ENCODE measurements at places on chromosomes 4 and X.

GRCh38 chr4:143343276-143343831 is 6.7 kb downstream of the GAB1 start:
- DNase-seq: no peak

- DNase-seq: no peak
These were observed 408.9 kb downstream of the GLUD2 start for GRCh38 chrX:121456315-121456714.

DNA sequence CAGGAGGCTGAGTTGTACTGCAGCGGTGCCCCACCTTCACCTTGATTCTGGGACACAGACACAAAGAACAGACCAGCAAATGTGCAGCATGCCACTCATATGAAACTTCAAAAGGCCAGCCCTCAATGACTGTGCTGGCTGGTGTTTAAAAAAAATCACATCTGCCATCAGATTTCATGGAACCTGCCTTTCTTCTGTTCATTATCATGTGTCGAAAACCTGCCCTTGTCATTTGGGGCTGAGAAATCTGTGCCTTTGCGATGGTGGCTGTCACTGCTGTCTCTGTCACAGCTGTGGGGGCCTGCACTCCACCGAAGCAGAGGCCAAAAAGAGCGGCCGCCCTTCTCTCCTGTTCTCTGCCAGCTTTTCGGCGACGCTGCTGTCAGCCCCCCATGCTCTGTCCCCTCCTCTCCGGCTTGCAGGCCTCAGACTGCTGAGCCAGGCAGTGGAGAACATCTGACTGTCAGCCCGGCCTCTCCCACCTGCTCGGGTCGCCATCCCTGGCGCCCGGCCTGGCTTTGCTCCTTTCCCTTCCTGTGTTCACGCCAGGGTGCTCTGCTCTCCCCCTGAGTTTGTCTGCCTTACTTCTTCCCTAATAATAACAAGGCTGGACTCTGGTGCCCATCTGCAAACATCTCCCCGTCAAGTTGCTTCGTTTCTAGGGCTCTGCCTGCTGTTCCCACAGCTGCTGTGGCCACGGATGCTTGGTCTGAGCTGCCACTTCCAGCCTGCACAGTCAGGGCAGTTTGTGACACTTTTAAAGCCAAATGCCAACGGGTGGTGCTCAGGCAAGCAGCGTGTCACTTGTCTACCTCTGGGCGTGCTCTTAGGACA is 355.2 kb downstream of the UNC5C start:
- DNase-seq: no peak

GRCh38 chrX:107687445-107687844 is 59.1 kb downstream of the PRPS1 start:
- DNase-seq: no peak

GRCh38 chr4:6891436-6892170 is 18.0 kb upstream of the TBC1D14 start:
- DNase-seq: no peak

GRCh38 chr4:133127500-133127899 is 21.6 kb upstream of the PCDH10 start:
- no peak for DNase-seq

DNA sequence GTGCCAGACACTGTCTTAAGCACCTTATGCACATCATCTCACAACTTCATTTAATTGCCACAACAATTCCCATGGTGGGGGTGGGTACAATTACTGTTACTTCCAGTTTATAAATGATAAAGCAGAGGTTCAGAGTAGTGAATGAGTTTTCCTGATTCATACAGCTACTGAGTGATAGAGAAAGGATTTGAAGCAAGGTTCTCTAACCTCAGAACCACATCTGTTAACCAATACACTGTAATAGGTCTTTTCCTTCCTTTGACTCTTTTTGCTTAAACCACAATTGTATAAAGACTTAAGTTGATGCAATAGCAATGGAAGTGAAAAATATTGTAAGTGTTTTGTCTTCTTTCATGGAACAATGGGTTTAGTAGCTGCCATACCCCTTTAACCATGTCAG is 43.5 kb upstream of the PAK3 start:
- no peak for DNase-seq

DNA sequence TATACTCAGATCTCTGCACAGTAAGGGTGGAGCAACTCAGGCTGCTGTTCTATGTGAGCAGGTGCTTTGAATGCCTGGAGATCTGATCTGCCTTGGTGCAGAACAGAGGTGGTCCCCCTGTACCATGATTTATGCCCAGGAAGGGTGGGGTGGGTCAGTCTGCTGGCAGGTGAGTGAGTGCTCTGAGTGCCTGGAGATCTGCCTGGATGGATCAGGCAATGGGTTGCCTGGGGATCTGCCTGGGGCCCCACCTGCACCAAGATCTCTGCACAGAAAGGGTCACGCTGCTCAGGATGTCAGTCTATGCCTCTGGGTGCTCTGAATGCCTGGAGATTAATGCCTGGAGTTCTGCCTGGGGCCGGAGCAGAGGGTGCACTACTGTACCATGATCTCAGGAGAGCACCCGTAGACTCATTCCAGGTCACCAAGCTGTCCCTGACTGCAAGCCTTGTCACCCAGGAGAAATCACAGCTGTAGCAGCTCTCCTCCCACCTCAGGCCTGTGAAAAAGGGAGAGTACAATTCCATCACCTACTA is 342.9 kb downstream of the GBA3 start:
- no peak for DNase-seq

GRCh38 chrX:79466636-79467035 is 99.5 kb upstream of the ITM2A start:
- DNase-seq: no peak

GRCh38 chr4:75087416-75087815 is 154.5 kb downstream of the PARM1 start:
- no peak for DNase-seq

- DNase-seq: no peak
These were observed 322.9 kb upstream of the NWD2 start for GRCh38 chr4:36921476-36922216.

DNA sequence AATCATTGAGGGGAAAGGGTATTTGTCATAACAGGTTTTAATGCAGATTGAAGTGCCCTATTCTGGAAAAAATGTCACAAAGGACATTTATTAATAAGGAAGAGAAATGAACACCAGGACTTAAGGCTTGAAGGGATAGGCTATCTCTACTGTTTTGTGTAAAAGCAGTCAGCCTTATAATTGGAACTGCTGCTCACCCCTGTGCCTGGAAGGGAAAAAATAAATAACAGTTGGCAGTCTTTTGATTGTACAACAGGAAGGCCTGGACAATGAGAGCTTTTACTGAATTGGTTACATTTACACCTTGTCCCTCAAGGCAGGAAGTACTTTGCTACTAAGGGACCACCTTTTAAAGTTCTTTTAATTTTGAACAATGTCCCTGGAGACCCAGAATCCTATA is 17.8 kb upstream of the MAGED4 start:
- no peak for DNase-seq

GRCh38 chr4:112854420-112854819 is 195.0 kb upstream of the ANK2 start:
- no peak for DNase-seq

- DNase-seq: no peak
These were observed 34.7 kb downstream of the CDX4 start for GRCh38 chrX:73481521-73481920.

GRCh38 chr4:121280425-121280824 is 100.4 kb downstream of the QRFPR start:
- no peak for DNase-seq

- no peak for DNase-seq
These were observed 37.0 kb downstream of the GUCY1A1 start for GRCh38 chr4:155703486-155704247.

GRCh38 chr4:155837203-155837796 is 28.8 kb downstream of the ASIC5 start:
- DNase-seq: no peak

DNA sequence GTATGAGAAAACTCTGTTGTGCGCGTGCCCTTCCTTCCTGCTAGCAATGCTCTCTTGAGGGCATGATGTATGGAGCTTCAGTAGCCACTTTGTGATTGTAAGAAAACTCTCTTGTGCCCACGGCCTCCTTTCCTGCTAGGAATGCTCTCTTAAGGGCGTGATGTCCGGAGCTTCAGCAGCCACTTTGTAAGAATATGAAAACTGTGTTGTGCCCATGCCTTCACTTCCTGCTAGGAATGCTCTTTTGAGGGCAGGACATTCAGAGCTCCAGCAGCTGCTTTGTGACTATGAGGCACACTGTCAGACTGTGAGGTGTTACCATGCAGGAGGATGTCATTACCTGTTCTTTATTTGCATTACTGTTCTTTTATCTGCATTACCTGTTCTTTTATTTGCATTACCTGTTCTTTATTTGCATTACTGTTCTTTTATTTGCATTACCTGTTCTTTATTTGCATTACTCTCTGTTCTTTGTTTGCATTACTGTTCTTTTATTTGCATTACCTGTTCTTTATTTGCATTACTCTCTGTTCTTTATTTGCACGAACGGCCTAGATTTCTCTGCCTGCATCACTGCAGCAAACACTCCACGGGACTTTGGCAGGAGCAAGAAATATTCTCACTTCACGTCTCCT is 166.7 kb downstream of the CRLF2 start:
- DNase-seq: no peak

GRCh38 chr4:90495936-90496335 is 368.7 kb downstream of the CCSER1 start:
- no peak for DNase-seq

DNA sequence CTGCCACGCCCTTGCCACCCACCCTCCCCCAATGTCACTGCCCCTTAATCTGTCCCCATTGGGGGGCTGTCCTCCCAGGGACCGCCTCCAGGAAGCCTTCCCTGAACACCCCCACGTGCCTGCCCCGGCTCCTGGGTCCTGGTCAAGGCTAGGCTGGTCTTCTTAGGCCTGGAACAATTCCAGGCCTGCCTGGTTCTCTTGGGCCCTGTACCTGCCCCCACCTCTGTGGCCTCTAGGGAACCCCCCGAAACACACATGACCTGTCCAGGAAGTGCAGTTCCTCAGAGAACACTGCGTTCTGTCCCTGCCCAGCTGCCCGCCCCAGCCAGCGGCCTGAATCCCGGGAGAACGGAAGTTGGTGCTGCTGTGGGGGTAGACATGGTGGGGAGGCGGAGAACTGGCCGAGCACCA is 5.1 kb downstream of the MXD4 start:
- DNase-seq: no peak

DNA sequence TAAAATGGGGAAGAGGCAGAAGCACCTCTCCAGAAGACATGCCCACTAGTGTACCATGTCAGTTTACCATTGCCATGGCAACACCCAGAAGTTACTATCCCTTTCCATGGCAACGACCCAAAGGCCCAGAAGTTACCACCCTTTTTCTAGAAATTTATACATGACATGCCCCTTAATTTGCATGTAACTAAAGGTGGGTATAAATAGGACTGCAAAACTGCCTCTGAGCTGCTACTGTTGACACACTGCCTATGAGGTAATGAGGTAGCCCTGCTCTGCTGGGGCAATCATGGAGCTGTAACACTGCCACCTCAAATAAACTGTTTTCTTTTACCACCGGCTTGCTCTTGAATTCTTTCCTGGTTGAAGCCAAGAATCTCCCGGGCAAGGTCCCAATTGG is 13.9 kb upstream of the BEX4 start:
- no peak for DNase-seq

DNA sequence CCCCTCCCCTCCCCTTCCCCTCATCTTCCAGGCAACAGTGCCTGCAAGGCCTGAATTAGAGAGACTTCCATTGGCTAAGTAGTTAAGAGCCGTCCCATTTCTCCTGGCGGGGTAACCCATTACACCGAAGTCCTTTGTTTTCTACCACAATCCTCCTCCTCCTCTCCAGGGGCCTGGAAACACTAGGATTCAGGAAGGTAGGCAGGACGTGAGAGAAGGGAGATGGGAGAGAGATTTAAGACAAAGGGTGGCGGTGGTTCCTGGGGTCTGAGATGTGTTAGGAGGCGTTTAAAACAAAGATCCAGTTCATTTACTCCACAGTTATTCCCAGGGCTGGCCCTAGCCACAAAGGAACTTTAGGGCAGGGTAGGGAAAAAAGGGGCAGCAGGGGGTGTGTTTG is 28.0 kb downstream of the NYX start:
- DNase-seq: no peak

DNA sequence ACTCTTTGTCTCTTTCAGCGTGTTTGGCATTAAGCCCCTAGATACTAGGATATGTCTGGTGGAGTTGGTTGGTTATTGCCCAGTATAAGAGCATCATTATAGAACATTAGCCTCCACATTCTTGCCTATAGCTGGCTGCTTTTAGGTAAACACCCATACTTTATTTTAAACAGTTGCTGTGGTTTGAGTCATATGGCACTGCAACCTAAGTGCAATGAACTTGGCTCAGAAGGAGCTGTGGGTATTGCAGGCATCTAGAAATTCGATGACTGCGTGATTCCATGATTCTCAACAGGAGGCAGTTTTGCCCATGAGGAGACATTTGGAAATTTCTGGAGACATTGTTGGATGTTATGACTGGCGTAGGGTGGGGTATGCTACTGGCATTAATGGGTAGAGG is 49.5 kb downstream of the DCLK2 start:
- no peak for DNase-seq

DNA sequence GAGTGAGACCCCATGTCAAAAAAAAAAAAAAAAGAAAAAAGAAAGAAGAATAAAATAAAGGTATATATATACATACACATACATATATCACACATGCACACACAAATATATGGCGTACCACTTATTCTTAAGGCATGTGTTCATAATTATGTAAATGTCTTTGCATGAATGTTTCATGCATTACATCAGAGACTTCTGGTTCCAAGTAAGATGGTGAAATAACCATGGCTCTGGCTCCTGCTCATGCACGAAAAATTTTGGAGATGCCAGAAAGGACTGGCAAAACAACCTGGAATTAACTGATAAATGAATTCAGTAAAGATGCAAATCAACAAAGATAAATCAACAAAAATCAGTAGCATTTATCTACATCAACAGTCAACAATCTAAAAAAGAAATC is 19.7 kb upstream of the FHIP1A start:
- no peak for DNase-seq

- DNase-seq: no peak
These were observed 106.6 kb downstream of the SHROOM4 start for GRCh38 chrX:50707405-50707804.

GRCh38 chr4:99894998-99895397 is 771 bp upstream of the LAMTOR3 start:
- DNase-seq: no peak

DNA sequence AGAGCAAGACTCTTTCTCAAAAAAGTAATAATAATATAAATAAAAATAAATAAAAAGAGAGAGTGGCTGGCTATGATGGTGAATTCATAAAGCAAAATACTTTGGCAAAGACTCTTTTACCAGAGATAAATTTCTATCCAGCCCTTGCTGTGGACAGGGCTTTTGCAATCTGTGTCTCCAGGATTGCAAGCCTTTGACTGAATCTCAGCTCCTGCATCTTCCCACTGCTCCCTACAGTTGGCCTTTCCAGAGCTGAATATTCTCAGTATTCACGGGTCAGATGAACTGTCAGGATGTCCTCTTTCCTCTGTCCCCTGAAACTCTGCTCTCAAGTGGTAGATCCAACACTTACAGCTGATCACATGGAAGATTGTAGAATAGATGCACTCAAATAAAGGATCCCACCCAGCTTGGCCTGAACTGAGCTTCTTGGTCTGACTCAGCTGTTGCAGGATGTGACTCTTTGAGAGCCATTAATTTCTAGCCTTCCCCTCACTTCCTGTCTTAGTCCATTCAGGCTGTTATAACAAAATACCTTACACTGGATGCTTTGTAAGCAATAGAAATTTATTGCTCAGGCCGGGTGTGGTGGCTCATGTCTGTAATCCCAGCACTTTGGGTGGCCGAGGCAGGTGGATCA is 123.4 kb upstream of the GUCY1A1 start:
- DNase-seq: no peak

Measured in activated T-cell treated with anti-CD3 and anti-CD28 coated beads, Interleukin-2, amount 50 U/mL, for 1 hour (primary cell).